ENCODE measurements at places on chromosomes 11 and 22. TPM values are rescaled to one million over a fixed set of nuclear protein-coding genes. Genes with fewer than 3 reads are reported as not detected.
A peak's percentile ranks its signal among the peaks of the same experiment; 100 is the strongest.

GRCh38 chr11:34790620-34791019 lies 125.6 kb downstream of the APIP start:
- no peak overlapping the region for H3K27ac ChIP-seq
- no peak for DNase-seq
- H3K4me3 ChIP-seq = no peak overlapping the region
- H3K36me3 ChIP-seq = no peaks in the 10 kb centered on the region
- no peaks in the 10 kb centered on the region for H3K4me1 ChIP-seq

GRCh38 chr11:40290171-40290631 lies 1169.3 kb downstream of the LRRC4C start:
- H3K4me3 ChIP-seq = peak overlapping the region; percentile 14
- H3K36me3 ChIP-seq = no peaks in the 10 kb centered on the region
- no peak for DNase-seq
- H3K27ac ChIP-seq = no peak overlapping the region
- H3K4me1 ChIP-seq = no peaks in the 10 kb centered on the region

DNA sequence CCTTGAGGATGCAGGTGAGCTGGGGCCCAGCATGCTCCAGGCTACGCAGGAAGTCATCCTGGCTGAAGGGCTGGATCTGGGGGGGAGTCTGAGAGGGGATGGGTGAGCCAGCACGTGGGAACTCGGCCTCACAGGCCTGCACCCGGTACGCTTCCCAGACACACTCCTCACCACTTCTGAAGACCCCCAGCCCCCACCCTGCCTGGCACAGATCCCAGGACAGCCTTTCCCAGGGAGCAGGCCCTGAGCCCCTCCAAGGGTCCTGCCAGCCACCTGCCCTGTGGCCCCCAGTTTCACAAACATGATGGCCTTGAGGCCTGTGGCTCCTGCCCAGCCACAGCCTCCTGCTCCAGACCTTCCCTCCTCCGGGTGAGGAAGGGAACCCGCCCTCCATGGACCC lies 5.6 kb upstream of the PLXNB2 start:
- H3K4me3 ChIP-seq = no peak overlapping the region
- H3K27ac ChIP-seq = no peak overlapping the region
- H3K4me1 ChIP-seq = no peaks in the 10 kb centered on the region
- DNase-seq = peak; percentile 58

DNA sequence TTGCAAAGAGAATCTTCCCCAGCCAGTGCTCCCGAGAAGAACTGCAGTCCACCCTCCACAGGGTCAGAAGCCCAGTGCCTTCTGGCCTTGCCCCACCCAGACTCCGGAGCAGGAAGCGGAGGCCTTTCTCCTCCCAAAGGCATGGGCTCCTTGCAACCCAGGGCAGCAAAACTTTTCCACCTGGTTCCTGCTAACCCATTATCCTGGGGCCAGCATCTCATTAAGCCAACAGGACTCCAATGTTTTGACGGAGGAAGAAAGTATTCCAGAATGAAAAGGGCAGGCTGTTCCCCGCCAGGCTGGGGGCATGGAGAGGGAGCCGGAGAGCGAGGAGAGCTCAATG lies 88.1 kb downstream of the RTL6 start:
- H3K27ac ChIP-seq = no peak overlapping the region
- H3K4me1 ChIP-seq = peaks cover 3% of the 10 kb centered on the region
- no peaks in the 10 kb centered on the region for H3K27me3 ChIP-seq
- H3K4me3 ChIP-seq = no peak overlapping the region
- no peak for DNase-seq
- H3K36me3 ChIP-seq = no peaks in the 10 kb centered on the region

- H3K36me3 ChIP-seq = peaks cover 9% of the 10 kb centered on the region
- peaks cover 24% of the 10 kb centered on the region for H3K4me1 ChIP-seq
- H3K27me3 ChIP-seq = no peaks in the 10 kb centered on the region
- no peak for DNase-seq
- peak overlapping the region; percentile 84 for H3K27ac ChIP-seq
These were observed 330 bp downstream of the ACP2 start for GRCh38 chr11:47248304-47248663.

DNA sequence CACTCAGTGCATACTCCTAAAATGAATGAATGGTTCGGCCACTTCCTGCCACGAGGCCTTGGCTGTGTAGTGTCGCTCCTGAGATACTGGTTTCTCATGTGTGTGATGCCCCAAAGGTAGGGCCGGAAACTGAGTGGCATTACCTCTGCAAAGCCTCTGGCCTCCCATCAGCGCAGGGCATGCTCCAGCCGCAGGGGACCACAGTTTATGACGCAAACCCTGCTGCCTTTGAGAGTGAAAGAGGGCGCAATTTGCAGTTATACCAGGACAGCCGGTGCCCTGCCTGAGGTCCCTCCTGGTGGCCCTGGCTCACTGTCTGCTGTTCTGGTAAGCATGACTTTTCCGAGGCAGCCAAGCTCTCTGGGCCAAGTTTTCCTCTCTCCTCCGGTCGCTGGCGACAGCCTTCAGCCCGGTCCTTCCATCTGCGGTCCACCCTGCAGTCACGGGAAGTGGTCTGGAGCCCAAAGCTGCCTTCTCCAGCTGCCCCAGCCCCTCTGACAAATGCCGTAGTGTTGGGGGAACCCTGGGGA lies 2.4 kb upstream of the FGF3 start:
- peaks cover 19% of the 10 kb centered on the region for H3K4me1 ChIP-seq
- H3K27me3 ChIP-seq = peaks cover 40% of the 10 kb centered on the region
- H3K36me3 ChIP-seq = no peaks in the 10 kb centered on the region

GRCh38 chr22:47337161-47337621 lies 574.7 kb downstream of the TBC1D22A start:
- no peaks in the 10 kb centered on the region for H3K4me1 ChIP-seq
- DNase-seq = no peak
- no peaks in the 10 kb centered on the region for H3K27me3 ChIP-seq
- no peak overlapping the region for H3K27ac ChIP-seq
- H3K4me3 ChIP-seq = no peak overlapping the region

GRCh38 chr11:93974759-93975158 lies 46.4 kb upstream of the HEPHL1 start:
- no peak for DNase-seq
- H3K27me3 ChIP-seq = no peaks in the 10 kb centered on the region
- no peak overlapping the region for H3K4me3 ChIP-seq
- no peak overlapping the region for H3K27ac ChIP-seq

DNA sequence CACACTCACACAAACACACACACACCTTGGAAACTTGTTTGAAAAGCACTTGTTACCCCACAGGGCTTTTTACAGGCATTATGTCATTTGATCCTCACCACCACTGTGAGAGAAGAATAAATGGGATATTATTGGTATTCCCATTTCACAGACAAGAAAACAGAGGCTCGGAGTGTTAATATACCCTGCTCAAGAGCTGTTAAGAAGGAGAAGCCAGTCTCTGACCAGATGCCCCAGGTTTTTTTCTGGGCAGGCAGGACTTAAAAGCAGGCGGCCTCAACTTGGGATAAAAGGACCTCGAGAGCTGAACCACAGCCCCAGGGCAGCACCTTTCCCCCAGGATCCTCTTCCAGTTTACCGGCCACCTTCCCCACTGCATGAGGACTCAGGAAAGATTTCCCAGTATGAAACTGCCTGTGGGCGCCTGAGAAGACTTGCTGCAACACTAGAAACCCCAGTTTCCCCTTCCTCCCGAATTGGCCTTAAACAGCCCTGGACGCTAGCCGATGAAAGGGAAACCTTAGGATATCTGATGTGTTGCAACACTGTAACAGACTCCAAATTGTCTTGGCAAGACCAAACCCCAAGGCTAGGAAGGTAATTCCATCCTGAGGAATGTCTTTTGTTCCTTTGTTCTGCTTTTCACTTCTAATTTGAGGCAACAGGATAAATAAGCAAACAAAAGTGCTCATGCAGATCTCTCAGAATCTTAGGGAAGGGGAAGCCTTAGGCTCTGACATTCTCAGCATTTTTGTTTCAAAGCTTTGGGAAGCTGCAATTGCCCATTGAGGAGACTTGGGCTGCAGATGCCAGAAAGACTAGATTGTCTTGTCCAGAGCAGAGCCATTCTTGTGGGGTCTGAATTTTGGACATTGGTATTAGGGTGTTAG lies 173.5 kb downstream of the TRIM29 start:
- H3K36me3 ChIP-seq = no peaks in the 10 kb centered on the region
- H3K27me3 ChIP-seq = no peaks in the 10 kb centered on the region
- H3K4me1 ChIP-seq = no peaks in the 10 kb centered on the region
- H3K4me3 ChIP-seq = no peak overlapping the region

- no peak overlapping the region for H3K4me3 ChIP-seq
- no peaks in the 10 kb centered on the region for H3K36me3 ChIP-seq
- no peak overlapping the region for H3K27ac ChIP-seq
- no peaks in the 10 kb centered on the region for H3K27me3 ChIP-seq
- H3K4me1 ChIP-seq = no peaks in the 10 kb centered on the region
These were observed 390.6 kb downstream of the AASDHPPT start for GRCh38 chr11:106468086-106468485.

DNA sequence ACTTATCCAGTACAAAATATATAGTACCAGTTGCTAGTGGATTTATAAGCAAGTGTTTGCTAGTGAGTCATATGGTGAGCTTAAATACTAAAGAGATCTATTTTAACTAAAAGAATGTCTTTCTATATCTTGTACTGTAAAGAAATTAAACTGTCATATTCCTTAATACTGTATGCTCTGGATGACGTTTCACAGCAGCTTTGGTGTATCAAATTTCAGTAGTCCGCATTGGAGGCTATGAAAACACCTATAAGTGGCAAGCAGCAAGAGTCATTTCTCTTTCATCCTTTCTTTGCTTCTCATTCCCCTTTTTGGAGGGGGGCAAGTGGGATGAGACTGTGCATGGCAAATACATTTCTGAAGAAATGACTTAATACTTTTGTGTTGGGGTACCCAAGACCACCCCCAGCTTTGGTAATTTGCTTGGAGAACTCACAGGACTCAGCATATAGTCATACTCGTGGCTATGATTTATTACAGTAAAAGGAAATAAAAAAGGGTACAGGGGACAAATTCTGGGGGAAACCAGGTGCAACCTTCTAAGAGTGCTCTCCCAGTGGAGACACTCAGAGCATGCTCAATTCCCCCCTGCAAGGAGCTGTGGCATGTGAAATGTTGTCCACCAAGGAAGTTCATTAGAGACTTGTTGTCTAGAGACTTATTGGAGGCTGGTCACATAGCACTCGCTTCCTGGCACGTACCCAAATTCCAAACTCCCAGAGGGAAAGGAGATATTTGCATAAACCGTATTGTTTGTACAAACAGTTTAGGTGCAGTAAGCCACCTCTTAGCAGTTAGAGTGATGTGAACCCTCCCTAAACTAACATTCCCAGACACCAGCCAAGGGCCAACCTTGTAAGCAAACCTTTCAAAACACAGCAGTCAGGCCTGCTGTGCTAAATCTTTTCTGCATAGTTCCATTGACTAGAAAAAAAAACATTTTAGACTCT lies 210.8 kb downstream of the PGR start:
- H3K36me3 ChIP-seq = no peaks in the 10 kb centered on the region
- no peaks in the 10 kb centered on the region for H3K27me3 ChIP-seq
- no peak overlapping the region for H3K27ac ChIP-seq
- H3K4me3 ChIP-seq = no peak overlapping the region
- no peak for DNase-seq

DNA sequence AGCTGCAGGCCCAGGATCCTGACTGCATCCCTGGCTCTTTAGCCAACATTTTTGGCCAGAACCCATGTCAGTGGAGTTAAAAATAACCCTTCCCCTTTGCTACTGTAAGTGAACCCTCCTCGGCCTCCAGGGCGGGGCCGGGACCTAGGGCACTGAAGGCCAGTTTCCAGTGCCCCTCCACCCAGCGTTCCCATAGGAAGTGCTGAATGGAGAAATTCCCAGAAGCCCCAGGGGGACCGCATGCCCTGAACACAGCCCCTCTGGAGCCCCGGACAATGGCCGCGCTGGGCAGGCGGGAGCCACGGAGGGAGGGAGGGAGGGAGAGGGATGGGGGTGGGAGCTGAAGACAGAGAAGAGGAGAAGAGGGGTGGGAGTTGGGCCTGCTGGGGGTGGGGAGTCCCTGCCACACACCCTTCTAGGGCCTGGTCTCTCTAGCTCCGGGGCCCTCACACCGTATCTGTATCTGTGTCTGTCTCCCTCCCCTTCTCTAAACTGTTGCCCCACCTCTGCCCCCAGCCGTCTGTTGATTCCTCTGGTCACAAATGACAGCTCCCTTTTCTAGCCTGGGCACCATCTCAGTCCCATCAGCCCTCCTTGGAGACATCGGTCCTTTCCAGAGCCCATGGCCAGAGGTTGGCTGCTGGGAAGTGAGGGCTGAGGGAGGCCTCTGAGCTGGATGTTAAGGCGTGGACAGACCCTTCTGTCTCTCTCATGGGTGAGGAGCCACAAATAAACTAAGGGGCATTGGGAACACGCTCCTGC lies 10.9 kb downstream of the PDGFB start:
- no peaks in the 10 kb centered on the region for H3K4me1 ChIP-seq
- no peak for DNase-seq
- H3K36me3 ChIP-seq = peaks cover 14% of the 10 kb centered on the region

DNA sequence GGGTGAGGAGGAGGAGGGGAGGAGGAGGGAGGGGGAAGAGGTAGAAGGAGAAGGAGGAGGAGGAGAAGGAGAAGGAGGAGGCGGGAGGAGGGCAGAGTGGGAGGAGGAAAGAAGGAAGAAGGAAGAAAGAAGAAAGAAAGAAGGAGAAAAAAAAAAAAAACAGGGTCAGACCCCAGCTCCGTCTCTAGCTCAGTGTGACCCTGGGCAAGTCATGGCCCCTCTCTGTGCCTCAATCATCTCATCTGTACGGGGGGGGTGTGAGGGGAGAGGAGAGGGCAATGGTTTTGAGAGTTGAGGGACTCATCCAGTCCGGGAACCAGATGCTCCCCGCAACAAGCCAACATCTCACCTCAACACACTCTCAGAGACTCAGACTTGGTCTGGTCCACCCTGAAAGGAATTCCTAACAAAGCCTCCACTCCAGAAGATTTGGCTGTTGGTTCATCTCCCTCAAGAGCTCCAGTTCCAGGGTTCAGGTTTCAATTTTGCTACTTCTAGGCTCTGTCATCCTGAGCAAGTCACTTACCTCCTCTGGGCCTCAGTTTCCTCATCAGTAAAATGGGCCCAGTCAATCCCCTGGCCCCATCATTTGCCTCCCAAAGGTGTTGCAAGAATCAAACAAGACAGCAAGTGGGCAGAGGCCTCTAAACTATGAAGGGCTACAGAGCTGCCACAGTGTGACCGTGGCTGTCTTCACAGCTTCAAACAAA lies 7.7 kb downstream of the CARD10 start:
- no peak for DNase-seq
- no peak overlapping the region for H3K4me3 ChIP-seq
- H3K27me3 ChIP-seq = peaks cover 4% of the 10 kb centered on the region
- no peaks in the 10 kb centered on the region for H3K4me1 ChIP-seq

The SYCE3 gene
- not detected for polyA plus RNA-seq

The SCN3B gene
- polyA plus RNA-seq = not detected

The SAA1 gene
- polyA plus RNA-seq = 250 TPM

The MRGPRE gene
- not detected for polyA plus RNA-seq

The KCNJ5 gene
- polyA plus RNA-seq = 0.58 TPM

The GNB1L gene
- 3.0 TPM for polyA plus RNA-seq

The LRRC4C gene
- polyA plus RNA-seq = 0.98 TPM

The SAMM50 gene
- polyA plus RNA-seq = 46.5 TPM

The KRTAP5-9 gene
- 0.52 TPM for polyA plus RNA-seq

The PAMR1 gene
- polyA plus RNA-seq = 1.8 TPM

The SCUBE1 gene
- polyA plus RNA-seq = 1.1 TPM

All from sigmoid colon (tissue), 7 donors.